A549 (cell line): ENCODE measurements at places on chromosomes 4 and X.
A peak's percentile ranks its signal among the peaks of the same experiment; 100 is the strongest.

- DNase-seq = no peak
These were observed 220.0 kb downstream of the PCDH18 start for GRCh38 chr4:137312257-137312656.

DNA sequence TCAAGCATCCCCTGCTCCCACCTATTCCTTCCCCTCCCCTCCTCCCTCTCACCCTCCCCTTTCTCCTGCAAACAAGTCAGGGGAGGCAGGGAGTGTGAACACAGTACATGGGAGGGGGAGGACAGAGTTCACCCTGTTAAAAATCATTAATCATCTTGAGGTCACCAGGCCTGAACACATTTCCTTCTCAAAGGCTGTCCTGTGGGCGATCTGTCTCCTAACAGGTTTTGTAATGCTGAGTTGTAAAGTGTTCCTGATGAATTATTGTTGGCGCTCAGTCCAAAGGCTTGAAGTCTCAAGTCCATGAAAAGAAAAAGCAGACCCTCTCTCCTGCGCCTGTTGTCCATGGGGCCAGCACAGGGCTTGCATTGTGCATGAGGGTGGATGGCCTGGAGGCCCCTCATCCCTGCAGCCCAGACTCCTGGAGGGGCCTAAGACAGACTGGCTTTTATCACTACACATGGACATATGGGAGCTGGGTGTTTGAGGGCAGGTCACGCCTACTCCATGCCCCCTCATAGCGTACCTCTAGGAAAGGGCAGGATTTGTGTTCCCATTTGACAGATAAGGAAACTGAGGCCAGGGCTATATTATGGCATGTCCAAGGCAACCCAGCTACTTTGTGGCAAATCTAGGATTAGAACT lies 189.1 kb downstream of the RAB28 start:
- DNase-seq = no peak

DNA sequence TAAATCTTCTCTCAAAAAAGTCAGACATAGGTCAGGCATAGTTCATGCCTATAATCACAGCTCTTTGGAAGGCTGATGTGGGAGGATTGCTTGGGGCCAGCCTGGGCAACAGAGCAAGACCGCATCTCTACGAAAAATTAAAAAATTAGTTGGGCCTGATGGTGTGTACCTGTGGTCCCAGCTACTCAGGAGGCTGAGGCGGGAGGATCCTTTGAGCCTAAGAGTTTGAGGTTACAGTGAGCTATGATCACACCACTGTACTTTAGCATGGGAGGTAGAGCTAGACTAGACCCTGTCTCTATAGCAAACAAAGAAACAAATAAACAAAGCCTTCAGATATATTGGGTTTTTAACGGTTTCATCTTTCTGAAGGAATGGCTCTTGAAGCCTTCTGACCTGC lies 62.2 kb downstream of the DIPK2B start:
- DNase-seq = no peak

- DNase-seq = no peak
These were observed 98.5 kb upstream of the ETNPPL start for GRCh38 chr4:108861334-108861733.

- DNase-seq = no peak
These were observed 4.6 kb downstream of the PNMA5 start for GRCh38 chrX:152989292-152989658.

- no peak for DNase-seq
These were observed 92.1 kb downstream of the HMX1 start for GRCh38 chr4:8779490-8779932.

DNA sequence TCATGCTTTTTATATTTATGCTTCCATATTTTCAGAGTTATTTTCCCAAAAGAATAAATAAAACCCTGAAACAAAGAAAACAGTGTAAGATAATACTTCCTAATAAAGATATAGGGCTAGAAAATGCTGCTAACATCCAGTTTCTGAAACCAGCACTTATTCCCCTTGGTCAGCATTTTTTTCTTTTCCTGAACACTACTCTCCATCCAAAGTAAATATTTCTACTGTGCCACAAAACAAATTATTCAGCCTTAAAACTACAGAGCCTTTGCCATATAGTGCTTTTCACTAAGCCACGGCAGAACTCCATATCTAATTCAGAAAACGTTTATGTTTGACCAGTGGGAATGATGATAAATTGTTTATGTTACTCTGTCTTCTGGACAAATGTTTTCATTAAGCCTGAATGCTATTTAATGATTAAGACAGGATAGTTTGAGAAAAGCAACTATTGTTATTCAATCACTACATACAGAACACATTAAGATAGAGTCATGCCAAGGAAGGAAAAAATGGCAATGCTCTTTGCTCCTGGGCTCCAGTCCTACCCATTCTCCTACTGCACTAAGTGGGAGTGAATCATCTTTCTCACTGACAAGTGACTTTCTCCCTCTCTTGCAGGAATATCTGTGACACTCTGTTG lies 723.9 kb downstream of the FAT4 start:
- no peak for DNase-seq

DNA sequence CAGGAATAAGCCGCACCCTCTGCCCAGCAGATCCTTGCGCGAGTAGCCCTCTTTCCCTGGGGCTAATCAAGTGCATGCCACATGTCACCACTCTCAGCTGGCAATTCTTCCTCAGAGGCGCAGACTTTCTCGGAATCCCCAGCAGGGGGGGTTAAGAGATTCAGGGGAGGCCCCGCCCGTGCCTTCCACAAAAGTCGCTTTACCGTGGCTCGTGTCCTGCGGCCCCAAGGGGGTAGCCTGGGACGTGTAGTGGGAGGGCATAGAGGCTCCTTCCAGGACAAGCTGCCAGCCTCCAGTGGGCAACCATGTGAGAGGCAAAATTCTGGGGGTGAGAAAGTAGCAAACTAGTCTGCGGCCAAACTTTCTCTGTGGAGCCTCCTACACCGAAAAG lies 652 bp downstream of the SRPX start:
- peak; percentile 52 for DNase-seq

DNA sequence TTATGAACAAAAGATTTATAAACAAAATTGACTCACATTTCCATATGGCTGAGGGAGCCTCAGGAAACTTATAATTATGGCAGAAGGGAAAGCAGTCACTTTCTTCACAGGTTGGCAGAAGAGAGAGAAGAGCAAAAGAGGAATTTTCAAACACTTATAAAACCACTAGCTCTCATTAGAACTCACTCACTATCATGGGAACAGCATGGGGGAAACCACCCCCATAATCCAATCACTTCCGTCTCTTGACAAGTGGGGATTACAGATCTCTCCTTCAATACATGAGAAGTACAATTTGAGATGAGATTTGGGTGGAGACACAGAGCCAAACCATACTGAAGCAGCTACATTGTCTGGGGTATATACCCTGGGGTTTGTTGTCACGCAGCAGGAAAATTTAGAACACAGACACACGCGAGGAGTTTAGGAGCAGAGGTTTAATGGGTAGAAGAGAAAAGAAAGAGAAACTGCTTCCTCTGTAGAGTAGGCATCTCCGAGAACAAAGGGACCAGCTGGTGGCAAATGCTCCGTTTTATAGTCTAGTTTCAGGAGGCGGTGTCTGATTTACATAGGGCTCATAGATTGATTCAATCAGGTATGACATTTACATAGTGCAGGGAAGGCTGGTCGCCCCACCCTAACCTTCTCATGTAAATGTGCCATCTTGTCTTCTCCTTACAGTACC lies 2277.7 kb upstream of the AGA start:
- no peak for DNase-seq

DNA sequence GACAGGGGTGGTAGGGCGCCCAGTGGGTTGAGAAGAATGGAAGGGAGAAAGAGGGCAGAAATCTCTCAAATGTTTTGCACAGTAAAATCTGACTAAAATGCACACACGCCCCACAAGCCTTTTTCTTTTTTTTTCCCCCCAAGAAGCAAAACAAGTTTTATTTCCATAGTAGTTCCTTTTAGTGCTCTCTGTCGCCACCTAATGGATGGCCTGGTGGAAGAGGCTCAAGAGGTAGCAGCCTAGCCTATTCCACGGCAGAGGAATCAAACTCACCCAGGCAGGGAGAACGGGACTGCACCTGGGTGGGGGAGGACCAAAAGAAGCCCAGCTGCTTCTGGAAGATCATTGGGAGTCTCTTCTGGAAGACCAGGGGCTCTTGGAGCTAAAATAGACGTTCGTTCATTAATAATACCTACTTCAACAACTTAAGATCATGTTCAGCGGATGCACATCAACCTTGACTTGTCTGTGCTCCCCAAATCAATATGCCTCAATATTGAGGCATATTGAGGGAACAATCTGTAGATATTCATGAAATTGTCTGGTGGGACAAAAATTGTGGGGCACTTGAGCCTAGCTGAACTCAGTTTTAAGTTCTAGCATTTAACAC lies 31.6 kb upstream of the IRAK1 start:
- DNase-seq = peak; percentile 51

GRCh38 chr4:30354605-30355004 lies 365.6 kb upstream of the PCDH7 start:
- no peak for DNase-seq

DNA sequence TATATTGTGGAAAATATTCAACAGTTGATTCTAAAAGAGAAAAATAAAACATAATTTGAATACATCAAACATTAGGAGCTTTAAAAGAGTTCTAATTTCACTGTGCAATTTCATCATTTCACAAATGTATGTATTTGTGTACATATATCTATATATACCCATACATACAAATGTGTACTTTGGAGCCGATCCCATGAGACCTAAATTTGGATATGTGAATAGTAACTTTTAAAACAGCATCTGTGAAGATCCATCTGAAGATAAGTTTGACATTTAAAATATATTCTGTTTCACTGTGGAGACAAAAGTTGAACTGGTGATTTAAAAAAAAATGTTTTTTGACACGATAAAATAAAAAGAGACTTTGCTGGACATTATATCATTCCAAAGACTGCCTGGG lies 374.0 kb downstream of the TMA16 start:
- DNase-seq = no peak

DNA sequence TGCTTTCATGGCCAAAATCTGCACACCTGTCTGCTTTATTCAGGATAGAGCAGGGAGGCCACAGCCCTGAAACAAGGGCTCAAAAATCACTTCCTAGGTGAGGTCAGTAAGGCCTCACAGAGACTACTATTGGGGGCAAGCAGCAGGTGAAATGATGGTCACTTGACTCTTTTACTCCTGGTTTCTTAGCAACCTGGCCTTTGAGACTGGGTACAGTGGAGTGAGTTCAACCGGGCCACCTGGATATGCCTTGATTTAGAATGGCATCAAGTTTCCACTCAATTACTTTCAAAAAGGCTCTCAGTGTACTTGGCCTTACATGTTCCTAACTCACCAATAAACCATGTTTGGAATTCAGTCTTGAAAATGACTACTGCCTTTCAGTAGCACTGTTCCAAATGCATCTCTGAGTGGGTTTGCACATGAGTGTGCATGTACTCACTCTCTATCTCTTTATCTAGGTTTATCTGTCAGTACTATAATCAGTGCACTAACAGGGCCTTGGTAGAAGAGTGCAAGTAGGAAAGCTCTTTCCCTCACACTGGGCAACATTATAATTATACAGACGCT lies 388.2 kb downstream of the OPHN1 start:
- no peak for DNase-seq

DNA sequence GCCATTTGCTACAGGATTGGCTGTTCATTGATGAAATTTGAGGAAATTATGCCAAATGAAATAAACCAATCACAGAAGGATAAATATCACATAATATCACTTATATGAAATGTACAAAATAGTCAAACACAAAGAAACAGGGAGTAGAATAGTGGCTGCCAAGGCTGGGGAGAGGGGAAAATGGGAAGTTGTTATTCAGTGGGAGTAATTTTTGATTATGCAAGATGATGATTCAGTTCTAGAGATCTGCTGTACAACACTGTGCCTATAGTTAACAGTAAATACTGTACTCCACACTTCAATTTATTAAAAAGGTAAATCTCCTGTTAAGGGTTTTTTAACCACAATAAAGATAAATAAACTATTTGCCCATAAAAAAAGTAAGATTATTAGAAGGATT lies 101.1 kb downstream of the TMA16 start:
- no peak for DNase-seq

DNA sequence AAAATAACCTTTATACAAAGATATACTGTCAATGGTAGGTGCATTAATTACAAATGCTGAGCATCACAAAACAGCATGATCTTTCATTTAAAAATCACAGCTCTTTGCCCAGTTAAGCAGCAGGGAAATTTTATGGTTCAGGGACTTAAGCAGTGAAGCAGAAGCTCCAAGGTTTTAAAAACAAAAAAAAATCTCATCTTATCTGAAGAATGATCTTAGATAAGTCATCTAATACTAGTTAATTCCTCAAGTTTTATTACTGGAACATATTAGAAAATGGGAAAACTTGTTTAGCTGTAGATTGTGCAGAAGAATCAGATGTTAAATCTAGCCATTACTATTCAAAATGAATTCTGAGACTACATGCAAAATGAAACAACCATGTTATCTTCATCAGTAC lies 289.9 kb downstream of the GASK1B start:
- no peak for DNase-seq

DNA sequence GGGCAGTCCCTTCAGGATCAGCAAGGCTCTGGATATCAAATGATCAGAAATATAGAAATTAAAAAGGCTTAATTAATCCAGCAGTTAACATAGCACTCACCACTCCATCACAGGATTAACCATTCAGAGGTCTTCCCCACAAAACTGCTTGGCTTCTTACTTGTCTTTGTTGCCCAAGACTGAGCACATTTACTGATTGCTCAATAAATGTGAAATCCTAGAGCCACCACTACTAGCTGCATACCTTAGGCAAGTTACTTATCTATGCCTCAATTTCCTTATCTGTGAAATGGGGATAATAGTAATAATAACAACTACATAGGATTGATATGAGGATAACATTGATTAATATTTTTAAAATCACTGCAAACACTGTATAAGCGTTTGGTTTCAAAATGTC lies 124.2 kb downstream of the ARHGAP6 start:
- no peak for DNase-seq

- no peak for DNase-seq
These were observed 165.5 kb upstream of the PDE5A start for GRCh38 chr4:119794113-119794512.

- DNase-seq = no peak
These were observed 20.1 kb downstream of the SLITRK4 start for GRCh38 chrX:143615851-143616250.

GRCh38 chrX:24799078-24799477 lies 105.4 kb downstream of the POLA1 start:
- no peak for DNase-seq

DNA sequence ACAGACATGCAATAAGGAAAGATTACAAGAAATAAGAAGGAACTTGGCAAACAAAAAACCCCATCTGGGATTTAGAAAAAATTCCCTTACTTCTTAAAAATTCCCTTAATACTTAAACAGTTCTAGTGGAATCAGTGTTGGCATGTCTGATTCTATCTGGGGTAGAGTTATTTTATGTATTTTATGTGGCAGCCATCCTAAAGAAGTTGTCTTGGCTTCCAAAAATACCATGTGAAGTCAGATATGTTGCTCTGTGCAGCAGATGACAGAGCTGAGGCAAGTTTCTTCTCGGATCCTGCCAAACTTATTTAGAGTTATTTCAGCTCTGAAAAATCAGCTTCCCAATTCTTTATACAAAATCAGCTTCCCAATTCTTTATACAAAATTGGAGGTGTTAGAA lies 14.7 kb downstream of the YY2 start:
- DNase-seq = no peak

- DNase-seq = peak; percentile 24
These were observed 24.1 kb upstream of the MTM1 start for GRCh38 chrX:150544222-150544787.
